Stimulated activated CD4-positive, alpha-beta T cell treated with anti-CD3 and anti-CD28 coated beads, Interleukin-12 subunit alpha, Interleukin-12 subunit beta, amount 100 ng/mL, for 24 hours (primary cell): ENCODE measurements at places on chromosomes 7 and 10.

DNA sequence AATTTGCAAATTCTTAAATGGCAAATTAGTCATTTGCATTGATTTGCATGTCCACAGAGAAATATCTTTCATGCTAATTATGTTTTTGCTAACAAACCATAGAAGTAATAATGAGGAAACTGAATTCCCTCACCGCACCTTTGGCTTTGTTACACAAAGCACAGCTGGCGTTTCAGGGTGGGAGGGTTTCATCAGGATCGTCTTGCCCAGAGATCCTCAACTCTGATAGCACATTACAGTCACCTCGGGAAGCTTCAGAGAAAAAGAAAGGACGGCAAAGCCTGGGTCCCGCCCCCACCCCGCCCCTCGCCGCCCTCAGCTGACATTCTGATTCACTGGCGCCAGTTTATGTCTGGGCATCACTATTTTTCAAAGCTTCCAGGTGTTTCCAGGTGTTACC lies 119.4 kb downstream of the PTPRN2 start:
- DNase-seq = no peak

DNA sequence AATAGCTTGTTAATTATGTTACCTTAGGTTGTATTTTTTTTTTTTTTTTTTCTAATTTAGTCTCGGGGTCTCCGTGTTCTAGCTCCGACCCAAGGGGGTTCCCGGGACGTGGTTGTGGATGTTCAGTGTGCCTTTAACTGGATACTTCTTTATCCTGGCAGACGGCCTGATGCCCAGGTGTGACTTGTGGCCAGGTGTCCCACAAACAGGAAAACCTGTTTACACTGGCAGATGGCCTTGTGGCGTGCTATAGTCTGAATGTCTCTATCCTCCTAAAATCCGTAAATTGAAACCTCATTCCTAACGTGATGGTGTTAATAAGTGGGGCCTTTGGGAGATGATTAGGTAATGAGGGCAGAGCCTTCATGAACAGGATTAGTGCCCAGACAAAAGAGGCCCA lies 546.4 kb upstream of the C7orf33 start:
- no peak for DNase-seq

DNA sequence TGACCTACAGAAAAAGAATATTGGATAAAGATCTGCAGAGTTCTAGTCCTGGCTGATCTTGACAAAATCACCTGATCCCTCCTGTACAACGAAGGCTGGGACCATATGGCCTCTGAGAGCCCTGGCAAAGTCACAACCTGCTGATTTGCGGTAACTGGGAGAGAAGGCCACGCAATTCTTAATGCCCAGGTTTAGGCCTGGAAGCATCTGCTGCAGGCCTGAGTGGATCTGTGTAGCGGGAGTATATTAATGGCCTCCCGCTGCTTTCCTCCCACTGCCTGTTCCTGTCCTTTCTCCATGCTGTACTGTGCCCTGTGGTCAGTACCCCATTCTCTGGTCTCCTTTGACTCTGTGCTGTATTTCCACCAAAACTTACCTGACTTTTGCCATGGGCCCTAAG lies 24.2 kb downstream of the AKR1B1 start:
- DNase-seq = no peak

GRCh38 chr7:82444220-82444909 lies 788 bp upstream of the CACNA2D1 start:
- DNase-seq = no peak

DNA sequence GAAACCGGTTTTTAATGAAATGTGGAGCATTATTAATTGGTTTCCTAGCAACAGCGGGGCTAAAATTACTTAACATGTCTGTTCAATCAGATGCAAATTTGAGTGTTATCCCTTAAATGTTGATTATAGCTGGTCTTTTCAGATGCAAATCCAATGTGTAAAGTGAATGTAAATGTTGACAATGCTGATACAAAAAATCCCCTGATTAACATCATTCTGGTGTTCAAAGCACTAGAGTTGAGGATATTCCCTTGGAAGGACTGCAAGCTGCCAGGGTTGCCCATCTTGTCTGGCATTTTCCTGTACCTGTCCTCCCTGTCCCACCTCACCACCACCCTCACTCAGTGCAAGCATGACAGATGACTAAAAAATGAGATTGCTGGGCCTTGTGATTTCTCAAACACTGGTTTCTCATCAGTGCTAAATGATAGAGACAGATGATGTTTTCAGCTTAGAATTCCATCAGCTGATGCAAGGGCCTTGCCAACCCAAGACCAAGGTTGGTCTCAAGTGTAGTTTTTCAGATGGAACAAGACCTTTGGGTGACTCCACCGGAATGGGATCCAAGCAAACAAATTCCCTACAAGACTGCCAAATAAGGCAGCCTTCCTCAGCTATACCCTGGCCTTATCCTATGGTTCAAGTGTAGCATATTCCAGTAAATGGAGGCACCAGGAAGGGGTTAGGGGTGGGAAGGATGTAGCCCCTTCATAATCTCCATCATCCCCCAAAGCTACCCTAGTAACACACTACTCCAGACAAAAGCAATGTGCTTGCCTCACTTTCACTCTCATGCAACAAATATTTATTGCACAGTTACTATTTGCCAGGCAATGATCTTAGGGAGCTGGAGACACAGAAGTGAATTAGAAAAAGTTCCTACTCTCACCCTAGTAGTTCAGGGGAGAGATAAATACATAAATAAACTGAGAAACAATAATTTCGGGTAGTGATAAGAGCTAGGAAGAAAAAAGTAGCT lies 54.9 kb downstream of the JAZF1 start:
- DNase-seq = no peak

DNA sequence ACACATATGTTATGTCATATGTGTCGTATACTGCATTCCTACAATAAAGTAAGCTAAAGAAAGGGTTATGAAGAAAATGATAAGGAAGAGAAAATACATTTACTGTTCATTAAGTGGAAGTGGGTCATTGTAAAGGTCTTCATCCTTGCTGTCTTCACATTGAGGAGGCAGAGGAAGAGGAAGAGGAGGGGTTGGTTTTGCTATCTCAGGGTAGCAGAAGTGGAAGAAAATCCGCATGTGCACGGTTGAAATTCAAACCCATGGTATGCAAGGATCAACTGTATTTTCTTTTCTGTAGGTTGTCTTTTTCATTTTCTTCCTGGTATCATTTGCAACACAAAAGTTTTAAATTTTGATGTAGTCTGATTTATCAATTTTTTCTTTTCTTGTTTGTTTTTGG lies 6.3 kb downstream of the PLEKHA8 start:
- no peak for DNase-seq
